ENCODE measurements at places on chromosomes 11 and 22.

GRCh38 chr11:13160806-13161205, 116.8 kb upstream of the BMAL1 start:
- no peak for DNase-seq

GRCh38 chr11:128146926-128147605, 440.3 kb downstream of the ETS1 start:
- DNase-seq: no peak

- no peak for DNase-seq
Measured at GRCh38 chr22:38080850-38081635, 2.9 kb downstream of the SLC16A8 start.

GRCh38 chr11:133718238-133718637, 127.1 kb downstream of the SPATA19 start:
- DNase-seq: no peak

GRCh38 chr11:20060181-20060580, 100.1 kb downstream of the DBX1 start:
- no peak for DNase-seq

- no peak for DNase-seq
Measured at GRCh38 chr11:128184981-128185380, 402.4 kb downstream of the ETS1 start.

DNA sequence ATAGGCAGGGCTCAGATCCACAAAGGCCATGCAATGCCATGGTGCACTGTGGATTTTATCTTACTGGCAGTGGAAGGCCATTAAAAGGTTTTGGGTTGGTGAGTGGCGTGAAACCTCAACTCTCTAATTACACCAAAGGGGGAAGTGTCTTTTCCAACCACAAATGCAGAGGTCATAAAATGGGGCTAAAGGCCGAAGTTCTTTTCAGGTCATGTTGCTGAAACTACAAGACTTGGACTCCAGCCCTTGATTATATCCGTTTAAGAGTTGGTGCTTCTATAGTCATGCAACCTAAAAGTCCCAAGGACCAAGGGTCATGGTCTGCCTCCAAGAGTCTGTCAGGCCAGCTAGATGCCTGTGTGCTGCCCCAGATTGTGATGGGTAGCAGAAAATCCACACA, 434.3 kb downstream of the RAB38 start:
- no peak for DNase-seq

- no peak for DNase-seq
Measured at GRCh38 chr11:115324581-115325432, 179.4 kb downstream of the CADM1 start.

- no peak for DNase-seq
Measured at GRCh38 chr11:30333405-30333804, 10.5 kb downstream of the ARL14EP start.

DNA sequence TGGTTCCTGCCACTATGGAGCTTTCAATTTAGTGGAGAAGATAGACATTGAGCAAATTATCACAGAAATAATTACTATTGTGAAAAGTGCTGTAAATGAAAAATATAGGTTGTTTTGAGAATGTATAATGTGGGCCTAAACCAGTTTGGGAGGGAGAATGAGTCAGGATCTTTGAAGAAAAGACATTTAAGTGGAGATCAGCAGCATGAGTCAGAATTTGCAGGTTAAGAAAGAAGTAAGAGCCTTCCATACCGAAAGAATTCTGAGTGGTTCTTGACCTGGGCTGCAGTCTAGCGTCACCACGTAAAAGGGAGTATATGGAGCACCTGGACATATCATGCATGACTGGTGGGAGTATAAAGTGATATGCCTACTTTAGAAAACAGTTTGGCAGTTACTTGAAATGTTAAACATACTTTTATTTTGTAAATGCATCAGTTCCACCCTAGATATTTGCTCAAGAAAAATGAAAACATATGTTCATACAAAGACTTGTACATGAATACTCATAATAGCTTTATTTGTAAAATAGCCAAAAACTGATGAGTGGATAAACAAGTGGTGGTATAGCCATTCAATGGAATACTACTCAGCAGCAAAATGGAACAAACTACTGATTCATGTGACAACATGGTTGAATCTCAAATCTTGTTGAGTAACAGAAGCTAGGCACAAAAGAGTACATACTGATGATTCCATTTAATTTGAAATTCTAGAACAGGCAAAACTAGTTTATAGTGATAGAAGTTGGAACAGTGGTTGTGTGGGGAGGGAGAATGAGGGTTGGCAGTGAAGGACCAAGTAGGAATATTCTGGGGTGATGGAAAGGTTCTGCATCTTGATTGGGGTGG, 99.2 kb downstream of the STIM1 start:
- DNase-seq: no peak

GRCh38 chr11:75697906-75698581, 19.6 kb upstream of the MOGAT2 start:
- DNase-seq: no peak

DNA sequence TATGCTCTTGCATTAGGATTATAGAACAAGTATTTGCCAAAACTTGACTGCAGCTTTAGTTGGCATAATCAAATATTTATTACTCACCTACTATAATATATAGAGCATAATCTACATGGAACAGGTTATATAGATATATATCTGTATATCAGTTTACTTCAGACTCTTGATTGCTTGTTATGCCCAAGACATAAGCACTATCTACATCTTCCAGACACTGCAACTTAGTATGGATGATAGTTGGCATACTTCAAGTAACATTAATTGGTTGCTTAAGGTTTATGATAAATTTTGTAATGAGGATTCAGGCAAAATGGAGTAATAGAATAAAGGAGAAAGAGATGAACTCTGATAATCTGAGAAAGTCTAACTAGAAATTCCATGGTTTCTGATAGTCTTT, 1.0 kb downstream of the CCDC15 start:
- DNase-seq: no peak

- DNase-seq: no peak
Measured at GRCh38 chr22:46593211-46593681, 26.9 kb upstream of the GRAMD4 start.

DNA sequence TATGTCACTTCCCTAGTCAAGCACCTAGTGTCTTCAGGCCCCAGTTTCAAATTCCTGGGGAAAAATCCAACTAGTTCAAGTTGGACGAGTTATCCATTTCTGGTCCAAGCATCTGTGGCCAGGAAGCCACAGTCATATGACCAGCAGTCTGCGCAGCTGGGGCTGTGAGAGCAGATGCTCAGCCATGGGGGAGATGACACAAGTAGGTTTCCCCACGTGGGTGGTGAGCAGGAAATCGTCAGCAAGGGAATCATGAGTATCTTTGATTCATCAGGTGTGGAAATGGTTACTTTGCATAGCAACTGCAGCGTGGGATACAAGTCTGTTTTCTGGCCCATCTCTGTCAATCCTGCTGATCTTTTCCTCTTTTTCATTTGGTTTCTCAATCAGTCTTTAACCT, 185.3 kb downstream of the C11orf91 start:
- DNase-seq: no peak

- no peak for DNase-seq
Measured at GRCh38 chr11:63737718-63738117, 30.9 kb downstream of the ZFTA start.

GRCh38 chr11:121330614-121331435, 38.3 kb downstream of the SC5D start:
- no peak for DNase-seq

DNA sequence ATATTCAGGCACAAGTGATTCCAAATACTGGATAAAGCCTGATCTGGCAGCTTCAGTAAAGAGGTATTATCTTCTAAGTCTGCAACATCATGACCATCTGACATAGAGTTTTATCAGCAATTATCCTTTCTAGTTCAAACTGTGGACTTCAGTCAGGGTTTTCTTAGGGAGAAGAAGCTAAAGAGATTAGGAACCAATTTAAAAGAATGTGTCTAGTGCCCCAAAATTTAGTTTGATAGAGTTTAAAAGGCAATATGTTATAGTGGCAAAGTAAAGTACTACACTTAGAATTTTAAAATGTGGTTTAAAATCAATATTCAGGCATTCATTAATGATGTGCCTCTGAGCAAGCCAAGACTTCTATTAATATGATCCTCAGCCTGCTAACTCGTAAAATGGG, 5.4 kb downstream of the PAK1 start:
- no peak for DNase-seq

GRCh38 chr11:47186700-47187695, 764 bp upstream of the PACSIN3 start:
- DNase-seq: no peak

GRCh38 chr11:75244052-75244814, 3.7 kb downstream of the TPBGL start:
- no peak for DNase-seq

DNA sequence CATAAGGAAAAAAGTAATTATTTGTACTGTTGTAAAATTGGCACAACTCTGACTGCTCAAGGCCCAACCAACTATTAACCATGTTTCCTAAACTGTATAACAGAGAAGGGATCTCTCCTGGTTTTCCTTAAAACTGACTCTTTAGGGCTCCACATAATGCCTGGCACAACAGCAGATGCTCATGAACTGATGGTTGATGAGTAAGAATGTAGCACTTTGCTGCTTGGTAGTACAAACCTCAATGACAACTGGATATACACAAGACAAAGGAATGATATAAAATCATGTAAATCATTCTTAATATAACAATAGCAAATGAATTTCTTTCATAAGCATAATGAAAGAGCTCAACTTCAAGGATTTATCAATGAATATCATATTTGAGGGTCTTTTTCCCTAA, 11.7 kb downstream of the MSANTD2 start:
- DNase-seq: no peak

DNA sequence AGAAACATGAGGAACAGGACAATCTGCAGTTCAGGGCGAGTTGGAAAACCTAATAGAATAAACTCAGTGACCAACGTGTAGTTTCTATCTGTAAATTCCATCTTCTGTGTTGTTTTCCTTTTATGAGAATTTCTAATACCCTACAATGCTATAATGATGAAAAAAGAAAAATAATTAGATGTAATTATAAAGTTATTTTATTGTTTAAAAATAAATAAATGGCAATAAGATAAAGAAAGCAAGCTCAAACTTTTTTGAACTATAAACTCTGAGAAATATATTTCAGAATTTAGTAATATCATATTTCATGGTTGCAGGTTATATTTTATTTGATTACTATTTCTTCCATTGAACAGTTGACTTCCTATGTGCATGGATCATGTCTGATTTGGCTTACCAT, at the start of gene OR5I1:
OR5I1 (minus strand) TSS at position 101 of the 400 bp plus-strand sequence; CDS start at position 101, 0 bp downstream.
- no peak for DNase-seq

GRCh38 chr11:131079036-131079435, 162.8 kb upstream of the SNX19 start:
- DNase-seq: no peak

DNA sequence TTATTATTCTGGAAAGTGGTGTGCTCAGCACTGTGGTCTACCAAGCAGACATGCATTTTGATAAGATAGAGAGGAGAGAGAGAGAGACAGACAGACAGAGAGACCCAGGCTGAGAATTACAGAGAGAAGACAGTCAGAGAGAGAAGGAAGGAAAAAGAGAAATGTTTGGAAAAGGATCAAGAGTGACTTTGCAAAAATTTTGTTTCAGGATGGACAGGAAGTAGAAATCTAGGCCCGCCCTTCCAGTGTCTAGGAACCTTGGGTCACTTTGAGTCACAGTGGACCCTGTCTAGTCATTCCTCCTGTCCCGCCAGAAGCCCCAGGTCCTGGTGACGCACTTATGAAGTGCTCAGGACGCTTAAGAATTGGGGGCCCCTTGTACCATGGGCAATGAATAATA, 166.7 kb downstream of the ST3GAL4 start:
- no peak for DNase-seq

GRCh38 chr22:49691256-49691655, 136.4 kb downstream of the BRD1 start:
- no peak for DNase-seq

DNA sequence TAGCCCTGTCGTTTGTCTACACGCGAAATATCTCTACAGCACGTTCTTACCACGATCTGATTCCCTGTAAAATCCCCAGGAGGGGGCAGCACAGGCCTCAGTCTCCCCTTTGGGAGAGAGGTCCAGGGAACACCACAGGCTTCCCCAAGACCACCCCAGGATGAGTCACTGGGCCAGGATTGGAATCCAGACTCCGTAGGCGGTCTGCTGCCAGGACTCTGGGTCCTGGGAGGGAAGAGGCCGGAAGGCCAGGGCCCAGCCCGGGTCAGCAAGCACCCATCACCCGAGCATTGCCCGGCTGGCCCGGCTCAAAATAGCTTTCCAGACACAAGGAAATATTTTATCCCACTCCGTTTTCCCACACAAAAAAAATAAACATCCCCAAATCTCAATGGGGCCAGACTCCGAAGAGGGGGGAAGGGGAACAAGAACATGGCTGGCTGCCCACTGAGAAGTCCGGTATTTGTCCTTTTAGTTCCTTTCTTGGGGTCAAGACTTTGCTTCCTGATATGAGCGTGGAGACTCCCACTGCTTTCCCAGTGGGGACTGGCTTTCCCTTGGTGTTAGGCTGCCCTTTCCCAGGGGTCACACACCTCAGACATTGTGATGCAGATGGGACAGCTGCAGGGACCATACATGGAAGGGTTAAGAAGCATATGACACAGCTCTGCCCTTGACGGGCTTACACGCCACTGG, 91.3 kb downstream of the LRRC32 start:
- no peak for DNase-seq

- DNase-seq: no peak
Measured at GRCh38 chr11:17786824-17787525, 52.4 kb downstream of the KCNC1 start.

DNA sequence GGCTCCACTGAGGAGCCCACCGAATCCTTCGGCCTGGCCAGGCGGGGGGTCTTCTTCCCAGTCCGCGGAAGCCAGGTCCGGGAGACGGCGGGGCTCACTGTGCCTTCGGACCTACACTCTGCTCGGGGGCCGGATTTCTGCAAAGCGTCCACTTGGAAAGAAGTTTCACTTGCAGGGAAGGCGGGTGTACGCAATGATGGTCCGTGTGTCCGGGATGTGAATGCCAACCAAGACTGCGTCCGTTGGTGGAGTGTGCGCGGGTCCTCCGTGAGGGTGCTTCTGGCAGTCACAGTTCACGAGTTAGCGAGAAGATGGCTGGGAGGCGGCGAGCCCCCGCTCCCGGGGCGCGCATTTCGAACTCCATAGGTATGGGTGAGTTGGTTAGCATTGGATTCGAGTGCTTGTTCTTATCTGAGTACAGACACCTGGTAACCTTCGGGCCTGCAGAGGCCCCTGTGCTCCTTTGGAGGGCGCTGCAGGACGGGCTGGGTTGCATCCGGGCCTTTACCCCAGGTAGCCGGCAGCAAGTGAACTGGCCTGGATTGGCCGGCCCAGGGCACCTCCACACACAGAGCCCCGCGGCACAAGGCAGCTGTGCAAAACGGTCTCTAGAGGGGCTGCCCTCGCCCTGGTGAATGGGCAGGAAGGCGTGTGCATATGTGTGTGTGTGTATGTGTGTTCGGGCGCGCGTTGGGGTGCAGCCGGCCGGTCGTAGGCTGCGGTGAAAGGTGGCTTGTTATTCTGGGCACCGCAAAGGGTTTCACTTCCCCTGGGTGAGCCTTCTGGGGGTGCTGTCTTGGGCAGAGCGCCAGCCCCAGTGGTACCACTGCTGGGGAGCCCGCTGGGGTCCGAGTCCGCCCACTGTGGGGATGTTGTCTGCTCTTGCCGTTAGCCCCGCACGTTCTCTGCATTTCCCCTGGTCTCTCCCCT, 13.3 kb upstream of the CYP2R1 start:
- DNase-seq: peak; percentile 42
